ENCODE measurements at places on chromosomes 2 and 18.

DNA sequence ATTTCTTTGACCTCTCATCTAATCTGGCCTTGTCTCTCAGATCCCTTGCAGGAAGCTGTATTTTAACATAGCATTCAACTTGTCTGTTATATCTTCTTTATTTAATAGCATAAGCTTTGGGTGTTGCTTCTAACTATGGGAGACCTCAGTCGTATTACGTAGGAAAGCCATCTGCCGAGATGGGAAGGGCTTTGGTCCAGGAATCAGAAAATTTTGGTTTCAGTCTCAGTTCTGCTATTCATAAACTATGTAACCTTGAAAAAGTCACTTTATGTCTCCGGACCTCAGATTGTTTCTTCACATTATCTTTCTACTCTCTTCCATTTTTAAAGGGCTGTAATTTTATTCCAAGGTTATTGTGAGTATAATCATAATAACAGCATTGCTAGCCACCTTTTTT lies 297.7 kb downstream of the SATB2 start:
- no peak for DNase-seq

DNA sequence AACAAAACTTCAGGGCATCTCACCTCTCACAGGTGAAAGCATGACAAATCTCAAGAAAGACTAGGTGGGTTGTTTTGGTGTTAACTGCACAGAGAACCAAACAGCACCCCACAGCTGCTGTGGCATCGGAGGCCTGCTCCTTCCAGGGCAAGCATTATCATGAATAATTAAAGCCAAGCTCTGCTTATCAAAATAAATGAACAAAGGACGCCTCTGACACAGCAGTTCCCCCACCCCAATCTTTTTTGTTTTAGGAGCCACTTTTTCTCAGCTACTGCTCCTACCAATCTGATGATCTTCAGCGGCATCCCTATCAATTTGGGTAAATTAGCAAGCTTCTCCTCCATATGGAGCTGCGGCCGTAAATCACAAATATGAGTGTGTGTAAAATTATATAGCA lies 58.6 kb downstream of the KLF7 start:
- no peak for DNase-seq

- DNase-seq, result no peak
Measured at GRCh38 chr2:140589696-140590095, 1541.1 kb downstream of the LRP1B start.

- DNase-seq, result no peak
Measured at GRCh38 chr2:105883911-105884694, 139.4 kb downstream of the NCK2 start.

DNA sequence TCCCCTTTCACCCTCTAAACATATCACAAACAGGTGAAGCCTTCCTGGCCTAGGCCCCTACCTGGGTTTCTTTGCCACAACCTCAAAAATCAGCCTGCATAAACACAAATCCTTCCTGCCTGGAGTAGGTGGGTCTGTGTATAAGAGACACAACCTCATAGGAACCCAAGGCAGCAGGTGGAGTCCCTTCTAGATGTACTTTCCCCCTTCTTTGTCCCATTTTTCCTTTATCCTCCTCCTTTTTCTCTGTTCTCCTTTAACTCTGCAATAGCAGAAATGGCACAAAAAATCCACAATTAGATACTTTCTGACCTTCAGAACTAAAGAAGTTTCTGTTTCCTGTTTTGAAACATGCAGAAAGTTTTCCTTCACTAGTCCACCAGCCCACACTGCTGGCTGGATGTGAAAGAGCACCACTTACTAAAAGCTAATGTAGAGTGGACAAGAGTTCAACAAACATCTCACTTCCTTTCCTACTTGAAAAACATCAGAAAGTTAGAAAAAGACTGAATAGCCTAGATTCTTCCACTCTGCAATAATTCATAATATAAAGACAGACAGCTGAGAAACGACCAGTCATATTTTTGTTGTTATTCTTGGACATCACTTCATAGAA lies 11.2 kb downstream of the SLC40A1 start:
- DNase-seq, result no peak

- DNase-seq, result no peak
Measured at GRCh38 chr2:75539955-75540716, 20.6 kb downstream of the EVA1A start.

GRCh38 chr2:49080681-49081080 lies 73.6 kb downstream of the FSHR start:
- DNase-seq, result no peak

DNA sequence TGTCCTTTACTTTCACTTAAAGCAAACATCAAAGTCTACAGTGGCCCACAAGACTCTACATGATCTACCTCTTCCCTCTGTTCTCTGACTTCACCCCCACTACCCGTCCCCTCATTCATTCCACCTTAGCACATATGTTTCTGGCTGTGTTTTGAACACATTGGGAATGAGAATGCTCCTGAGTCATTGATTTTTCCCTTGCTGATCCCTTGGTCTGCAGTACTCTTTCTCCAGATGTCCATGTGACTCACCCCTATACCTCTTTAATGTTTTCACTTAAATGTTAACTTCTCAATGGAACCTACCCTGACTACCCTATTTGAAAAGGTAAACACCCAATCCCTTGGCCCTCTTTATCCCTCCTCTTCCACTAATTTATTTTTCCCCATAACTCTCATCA lies 30.7 kb upstream of the FRZB start:
- no peak for DNase-seq

DNA sequence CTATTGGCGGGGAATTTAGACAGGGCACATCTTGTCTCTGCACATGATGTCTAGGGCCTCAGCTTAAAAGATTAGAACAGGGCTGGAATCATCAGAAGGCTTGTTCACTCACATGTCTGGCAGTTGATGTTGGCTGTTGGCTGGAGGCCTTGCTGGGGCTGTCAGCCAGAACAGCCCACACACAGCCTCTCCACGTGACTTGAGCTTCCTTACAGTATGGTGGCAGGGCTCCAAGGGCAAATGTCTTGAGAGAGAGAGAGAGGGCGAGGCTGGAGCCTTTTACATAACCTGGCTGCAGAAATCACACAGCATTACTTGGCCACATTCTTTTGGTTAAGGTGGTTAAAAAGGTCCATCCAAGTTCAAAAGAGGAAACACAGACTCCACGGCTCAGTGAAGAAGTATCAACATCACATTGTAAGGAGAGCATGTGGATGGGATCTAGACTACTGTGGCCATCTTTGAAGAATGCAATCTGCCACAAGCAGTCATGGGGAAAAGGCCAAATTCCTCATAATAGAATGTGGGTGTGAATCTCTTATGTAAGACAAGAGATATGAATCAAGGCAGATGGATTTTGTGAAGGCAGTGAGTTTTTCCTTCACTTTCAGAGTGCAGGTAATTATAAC lies 30.4 kb downstream of the SRSF7 start:
- DNase-seq, result no peak

DNA sequence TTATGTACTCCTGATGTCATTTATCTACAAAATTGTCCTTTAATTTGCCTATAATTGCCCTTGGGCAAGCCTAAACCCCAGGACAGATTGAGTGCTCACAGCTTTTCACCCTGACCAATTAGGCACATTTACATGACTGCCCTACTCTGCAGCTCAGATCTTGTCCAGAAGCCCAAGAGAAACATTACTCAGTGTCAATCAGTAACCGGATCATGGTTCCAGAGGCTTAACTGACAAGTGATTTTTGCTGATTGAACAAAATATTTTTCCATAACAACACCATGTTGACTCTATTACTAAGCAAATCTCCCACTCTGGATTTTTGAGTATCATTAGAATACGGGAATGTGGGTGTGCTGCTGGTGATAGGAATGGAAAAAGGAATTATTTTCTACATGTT lies 465.4 kb upstream of the TNP1 start:
- no peak for DNase-seq

- DNase-seq, result no peak
Measured at GRCh38 chr2:73730810-73731209, 6.3 kb downstream of the TPRKB start.

GRCh38 chr18:5455674-5456073 lies 88.1 kb downstream of the EPB41L3 start:
- DNase-seq, result no peak

DNA sequence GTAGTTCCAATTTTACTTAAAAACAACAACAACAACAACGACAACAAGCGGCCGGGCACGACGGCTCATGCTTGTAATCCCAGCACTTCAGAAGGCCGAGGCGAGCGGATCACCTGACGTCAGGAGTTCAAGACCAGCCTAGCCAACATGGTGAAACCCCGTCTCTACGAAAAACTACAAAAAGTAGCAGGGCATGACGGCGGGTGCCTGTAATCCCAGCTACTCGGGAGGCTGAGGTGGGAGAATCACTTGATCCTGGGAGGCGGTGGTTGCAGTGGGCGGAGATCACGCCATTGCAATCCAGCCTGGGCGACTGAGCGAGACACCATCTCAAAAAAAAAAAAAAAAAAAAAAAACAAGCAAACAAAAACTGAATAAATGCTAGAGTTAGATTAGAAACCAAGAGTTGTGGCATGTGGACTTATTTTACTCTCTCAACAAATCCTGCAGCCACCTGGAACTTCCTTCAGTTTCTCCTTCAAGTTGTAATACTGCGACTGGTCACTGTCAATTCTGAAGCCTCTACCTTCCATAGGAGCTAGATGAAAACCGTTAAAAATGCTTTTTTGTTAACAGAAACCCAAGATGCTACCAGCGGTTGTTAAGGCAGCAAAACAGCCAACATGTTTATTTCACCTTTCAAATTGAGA lies 1.3 kb downstream of the ATP5F1A start:
- no peak for DNase-seq

DNA sequence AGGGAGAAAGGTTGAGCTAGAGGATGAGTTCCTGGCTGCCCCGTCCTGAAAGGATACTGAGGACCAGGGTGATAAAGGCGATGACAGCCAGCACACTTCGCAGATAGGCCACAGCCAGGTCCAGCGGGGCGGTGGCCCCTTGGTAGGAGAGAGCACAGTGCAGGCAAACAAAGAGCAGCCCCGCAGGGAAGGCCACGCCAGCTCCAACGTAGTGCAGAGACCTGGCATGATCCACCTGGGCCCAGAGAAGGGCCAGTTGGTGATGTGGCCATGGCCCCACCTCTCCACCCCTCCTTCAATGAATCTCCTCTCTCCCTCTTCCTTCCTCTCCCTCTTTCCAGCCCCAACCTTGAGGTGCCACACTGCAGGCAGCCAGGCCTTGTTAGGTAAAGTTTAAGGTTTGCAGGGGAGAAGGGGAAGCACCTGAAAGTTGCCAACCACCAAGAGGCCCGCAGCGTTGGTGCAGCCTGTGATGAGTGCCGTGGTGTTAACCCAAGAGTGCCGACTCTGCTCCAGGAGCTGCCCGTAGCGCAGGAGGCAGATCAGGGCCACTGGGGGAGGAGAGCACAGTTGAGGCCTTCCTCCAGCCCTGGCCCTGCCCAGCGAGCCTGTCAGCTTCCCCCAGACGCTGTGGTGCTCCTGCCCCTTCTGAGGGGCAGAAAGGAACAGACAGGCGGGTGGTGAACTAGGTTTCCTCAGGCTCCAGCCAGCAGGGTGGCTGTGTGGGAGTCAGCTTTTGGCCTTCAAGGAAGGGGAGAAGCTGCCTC lies 2.8 kb downstream of the TMEM150A start:
- no peak for DNase-seq

GRCh38 chr2:110980339-110981062 lies 140.2 kb upstream of the BCL2L11 start:
- DNase-seq, result no peak

- DNase-seq, result no peak
Measured at GRCh38 chr2:190159453-190159852, 96.9 kb upstream of the MSTN start.

DNA sequence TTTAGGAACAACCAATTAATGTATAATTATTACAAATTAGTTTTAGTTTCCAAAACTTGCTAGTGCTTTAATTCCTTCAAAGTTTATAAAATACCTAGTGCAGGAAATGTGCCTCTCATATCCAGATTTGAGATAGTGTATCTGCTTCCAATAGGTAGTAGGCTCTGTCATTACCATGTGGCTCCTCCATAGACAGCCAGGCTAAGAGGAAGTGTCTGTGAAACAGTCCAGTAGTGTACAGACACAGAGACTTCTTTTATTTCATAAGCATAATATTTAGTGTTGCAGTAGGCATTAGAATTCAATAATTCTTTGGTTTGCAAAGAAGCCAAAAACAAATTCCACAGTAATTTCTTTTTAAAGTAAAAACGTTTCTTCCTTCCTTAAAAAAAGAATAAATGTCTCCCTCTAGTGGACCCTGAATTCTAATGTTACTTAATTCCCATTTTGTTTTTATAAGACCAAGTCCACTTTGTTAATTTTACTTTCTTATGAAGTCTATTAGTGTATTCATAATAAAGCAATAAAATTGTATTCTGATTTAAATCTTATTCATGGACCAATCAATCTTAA lies 101.2 kb downstream of the NEB start:
- no peak for DNase-seq

DNA sequence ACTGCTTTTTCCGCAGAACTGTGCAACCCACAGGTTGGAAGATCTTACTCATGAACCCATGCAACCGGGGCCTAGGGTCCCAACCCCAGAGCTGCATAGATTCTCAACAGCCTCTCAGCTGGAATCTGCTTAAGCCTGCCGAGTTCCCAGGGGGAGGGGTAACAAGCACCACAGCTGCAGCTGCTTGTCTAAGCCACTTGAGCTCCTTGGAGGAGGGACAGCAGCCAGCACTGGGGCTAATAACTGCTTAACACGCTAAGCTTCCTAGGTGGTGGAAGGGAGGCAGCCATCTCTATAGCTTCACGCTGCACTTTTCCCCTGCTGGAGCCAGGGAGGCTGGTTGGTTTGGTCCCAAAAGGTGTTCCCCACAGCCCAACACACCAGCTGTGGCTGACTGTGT lies 311.6 kb downstream of the DSC3 start:
- no peak for DNase-seq

DNA sequence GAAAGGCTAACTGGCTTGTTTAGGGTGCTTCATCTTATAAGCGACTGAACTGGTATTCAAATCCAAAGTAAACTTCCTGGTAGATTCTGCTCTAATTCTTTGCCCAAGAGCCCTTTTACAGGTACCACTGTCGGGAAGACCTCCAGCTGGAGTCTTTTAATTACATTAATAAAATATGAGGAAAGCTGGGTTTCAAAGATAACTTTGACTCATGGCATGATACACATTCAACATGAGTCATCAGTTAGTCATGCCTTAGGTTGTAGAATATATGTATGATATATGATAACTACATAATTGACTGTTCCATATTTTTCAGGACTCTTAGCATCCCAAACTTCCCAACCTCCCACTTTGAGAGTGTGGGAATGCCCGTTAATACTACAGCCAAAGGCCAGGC lies 32.3 kb downstream of the ZCCHC2 start:
- no peak for DNase-seq

DNA sequence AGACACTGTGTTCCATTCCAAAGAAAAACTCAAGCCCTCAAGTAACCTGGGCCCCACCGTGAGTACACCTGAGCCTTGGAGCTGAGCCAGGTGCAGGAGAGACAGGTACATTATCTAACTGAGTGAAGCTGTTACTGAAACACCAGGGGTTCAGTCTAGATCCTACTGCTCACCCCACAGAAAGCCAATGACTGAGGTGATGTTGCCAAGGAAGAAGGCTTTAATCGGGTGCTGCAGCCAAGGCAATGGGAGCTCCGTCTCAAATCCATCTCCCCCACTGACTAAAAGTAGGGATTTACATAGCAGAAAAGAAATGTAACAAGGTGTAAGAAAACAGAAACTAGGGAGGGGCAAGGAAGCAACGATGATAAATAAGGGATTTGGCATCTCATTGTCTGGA lies 15.2 kb upstream of the SLC14A1 start:
- no peak for DNase-seq
